ENCODE measurements at places on chromosomes 5 and 9.

DNA sequence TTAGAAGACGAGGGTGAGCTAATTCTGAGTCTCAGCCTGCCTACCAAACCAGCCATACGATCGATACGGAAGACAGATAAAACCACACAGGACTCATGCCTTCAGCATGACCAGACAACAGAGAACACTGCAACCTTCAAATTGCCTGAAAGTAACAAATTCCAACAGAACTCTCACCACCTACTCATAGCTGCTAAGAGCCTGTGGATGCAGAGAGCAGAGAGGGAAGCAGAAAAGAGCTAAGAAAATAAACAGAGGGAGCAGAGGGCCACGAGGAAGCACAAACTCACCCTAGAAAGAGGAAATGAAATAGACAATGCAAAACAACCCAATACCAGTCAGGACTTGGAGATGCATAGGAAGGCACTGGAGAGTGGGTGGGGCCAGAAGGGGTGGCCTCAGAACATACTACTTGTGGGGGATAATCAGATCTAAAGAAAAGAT is 86.7 kb upstream of the TAS2R1 start:
- DNase-seq = no peak

GRCh38 chr9:89382026-89382986 is 64.0 kb downstream of the SECISBP2 start:
- DNase-seq = no peak

GRCh38 chr5:96024683-96025475 is 63.2 kb upstream of the ELL2 start:
- no peak for DNase-seq

DNA sequence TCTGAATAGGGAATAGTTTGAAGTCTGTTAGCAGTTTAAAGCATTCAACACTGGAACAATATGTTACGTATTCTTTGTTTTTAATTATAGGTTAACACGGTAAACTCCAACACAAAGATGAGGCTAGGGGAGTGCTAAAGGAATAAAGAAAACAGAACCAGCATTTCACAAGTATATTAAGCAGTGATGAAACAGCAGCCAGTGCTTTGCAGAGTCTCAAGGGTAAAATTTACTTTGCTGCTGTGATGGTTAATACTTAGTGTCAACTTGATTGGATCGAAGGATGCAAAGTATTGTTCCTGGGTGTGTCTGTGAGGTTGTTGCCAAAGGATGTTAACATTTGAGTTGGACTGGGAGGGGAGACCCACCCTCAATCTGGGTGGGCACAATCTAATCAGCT is 30.0 kb upstream of the GSN start:
- DNase-seq = no peak

- DNase-seq = no peak
These were observed 81.5 kb upstream of the C9orf72 start for GRCh38 chr9:27654629-27655285.

GRCh38 chr5:68407311-68408239 is 192.0 kb downstream of the PIK3R1 start:
- DNase-seq = no peak

- no peak for DNase-seq
These were observed 17.0 kb downstream of the CDK5RAP2 start for GRCh38 chr9:120562861-120563443.

DNA sequence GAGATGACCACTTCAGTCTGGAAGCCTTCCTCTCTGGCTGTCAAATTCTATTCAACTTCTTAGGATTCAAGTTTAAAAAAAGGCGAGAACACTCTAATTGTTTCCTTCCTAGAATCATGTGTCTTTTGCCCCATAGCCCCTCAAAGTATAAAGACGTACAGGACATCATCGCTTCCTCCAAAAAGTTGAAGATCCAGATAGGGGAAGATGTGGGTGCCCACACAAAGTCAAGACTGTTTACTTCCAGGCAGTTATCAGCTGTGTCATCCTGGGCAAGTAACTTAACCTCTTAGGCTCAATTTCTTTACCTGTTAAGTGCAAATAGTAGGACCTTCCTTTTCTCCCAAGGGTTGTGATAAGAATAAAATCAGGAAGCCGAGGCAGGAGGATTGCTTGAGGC is 40.1 kb downstream of the PPARGC1B start:
- no peak for DNase-seq

DNA sequence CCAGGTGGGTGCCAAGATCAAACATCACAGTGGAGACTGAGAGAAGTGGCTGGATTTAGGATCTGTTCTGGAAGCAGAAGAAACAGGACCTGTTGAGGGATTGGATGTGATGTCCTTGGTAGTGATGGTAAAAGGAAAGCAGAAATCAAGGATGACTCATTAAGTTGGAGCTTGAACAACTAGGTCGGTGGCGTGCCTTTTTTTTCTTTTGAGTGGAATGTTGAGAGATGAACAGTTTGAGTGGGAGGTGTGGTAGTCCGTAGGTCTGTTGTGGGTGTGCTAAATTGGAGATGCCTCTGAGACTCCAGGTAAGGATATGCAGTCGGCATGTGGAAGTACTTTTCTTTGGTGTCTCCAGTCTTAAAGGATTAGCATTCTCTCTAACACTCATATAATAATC is 92.1 kb upstream of the IL12B start:
- no peak for DNase-seq

DNA sequence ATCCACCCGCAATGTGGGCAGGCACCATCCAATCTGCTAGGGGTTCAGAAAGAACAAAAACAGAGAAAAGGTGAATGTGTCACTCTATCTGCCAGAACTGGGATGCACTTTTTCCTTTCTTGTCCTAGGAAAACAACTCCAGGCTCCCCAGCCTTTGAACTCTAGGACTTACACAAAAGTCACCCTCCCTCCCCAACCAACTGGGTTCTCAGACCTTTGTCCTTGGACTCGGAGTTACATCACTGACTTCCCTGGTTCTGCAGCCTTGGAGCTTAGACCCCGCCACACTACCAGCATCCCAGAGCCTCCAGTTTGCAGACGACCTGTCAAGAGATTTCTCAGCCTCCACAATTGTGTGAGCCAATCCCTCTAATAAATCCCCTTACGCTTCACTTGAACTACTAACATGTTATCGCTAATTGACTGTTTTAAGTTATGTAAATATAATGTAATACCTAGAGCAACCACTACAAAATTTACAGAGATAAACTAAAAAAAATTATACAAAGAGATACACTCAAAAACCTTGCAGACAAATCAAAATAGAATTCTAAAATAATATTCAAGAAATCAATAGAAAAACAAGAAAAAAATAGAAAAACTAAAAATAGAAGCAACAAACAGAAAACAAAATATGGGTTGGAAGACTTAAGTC is 5.3 kb upstream of the UBLCP1 start:
- DNase-seq = no peak

- no peak for DNase-seq
These were observed 232.6 kb downstream of the MAST4 start for GRCh38 chr5:66828548-66829357.

- no peak for DNase-seq
These were observed 334.3 kb upstream of the TRPC7 start for GRCh38 chr5:136699651-136700050.

DNA sequence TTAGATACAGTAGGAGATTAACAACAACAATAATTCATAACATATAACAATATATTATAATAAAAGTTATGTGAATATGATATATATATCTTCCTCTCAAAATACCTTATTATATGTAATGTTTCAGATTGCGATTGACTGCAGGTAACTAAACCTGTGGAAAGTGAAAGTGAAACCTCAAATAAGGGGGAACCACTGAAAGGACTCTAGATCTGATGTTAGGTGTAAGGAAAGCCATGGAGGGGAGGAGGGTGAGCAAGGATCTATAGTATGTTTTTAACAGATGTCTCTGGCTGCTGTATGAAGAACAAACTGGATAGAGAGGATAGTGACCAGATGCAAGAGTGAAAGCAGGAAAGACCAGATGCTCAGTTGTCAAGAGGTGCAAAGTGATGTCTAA is 5.8 kb upstream of the FSTL4 start:
- DNase-seq = no peak

GRCh38 chr5:95219411-95219810 is 65.5 kb downstream of the MCTP1 start:
- no peak for DNase-seq

DNA sequence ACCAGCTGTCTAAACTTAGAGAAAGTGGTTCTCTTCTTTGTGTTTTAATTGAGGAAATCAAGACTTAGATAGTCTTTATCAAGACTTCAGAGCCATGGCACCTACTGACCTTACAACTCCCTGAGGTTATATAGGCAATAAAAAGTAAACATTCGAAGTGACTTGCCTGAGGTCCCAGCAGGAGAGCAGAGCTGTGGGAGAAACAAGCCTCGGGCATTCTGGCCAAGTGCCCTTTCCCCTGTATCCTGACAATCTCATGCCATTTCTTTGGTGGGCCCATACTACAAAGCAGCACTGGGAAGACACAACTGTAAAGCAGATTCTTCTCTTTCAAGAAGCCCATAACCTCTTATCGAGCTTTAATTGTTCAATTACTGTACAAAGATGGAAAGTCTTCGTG is 23.1 kb downstream of the FREM1 start:
- no peak for DNase-seq

DNA sequence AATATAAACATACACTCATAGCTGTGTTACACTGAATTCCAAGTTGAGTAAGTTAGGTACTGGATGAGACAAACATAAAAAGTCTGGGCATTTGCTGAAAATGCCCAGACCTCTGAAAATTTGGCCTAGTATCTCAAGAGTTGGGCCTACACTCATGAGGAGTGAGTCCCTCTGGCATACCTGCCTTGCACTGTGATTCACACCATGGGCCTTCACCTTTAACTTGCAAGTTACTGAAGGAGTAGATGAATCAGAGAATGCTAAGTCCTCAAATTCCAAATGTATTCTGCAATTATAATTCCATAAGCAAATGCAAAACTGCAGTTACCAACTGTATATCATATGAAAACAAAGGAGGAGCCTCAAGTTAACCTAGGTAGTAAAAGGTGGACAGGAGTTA is 32.3 kb upstream of the C9orf40 start:
- DNase-seq = no peak

DNA sequence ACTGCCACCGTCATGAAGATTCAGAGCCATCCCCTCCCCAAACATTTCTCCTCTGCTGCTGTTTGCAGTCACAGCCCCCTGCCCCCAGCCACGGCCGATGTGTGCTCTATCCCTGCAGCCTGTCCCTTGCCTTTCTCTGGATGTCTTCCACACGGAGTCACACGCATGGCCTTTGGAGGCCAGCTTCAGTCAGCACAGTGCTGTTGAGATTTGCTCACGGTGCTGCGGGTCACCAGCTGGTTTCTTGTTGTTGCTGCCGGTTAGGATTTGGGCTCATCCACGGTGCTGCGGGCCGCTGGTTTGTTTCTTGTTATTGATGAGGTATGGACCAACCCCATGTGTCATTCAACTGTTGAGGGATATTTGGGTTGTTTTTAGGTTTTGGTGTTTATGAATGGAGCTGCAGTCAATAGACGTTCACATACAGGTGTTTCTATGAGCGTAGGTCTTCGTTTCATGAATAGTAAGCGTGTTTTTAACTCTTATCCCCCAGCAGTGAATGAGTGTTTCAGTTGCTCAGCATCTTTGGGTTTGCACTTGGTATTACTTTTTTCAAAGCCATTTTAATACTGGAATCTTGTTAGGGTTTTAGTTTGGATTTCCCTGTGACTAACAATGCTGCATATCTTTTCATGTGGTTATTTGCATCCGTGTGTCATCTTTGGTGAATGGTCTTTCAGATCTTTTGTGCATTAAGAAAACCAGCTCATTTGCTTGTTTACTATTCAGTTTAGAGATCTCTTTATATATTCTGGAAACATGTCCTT is 57.6 kb downstream of the AHRR start:
- no peak for DNase-seq

- DNase-seq = no peak
These were observed 6.7 kb downstream of the NCBP1 start for GRCh38 chr9:97640325-97640724.

DNA sequence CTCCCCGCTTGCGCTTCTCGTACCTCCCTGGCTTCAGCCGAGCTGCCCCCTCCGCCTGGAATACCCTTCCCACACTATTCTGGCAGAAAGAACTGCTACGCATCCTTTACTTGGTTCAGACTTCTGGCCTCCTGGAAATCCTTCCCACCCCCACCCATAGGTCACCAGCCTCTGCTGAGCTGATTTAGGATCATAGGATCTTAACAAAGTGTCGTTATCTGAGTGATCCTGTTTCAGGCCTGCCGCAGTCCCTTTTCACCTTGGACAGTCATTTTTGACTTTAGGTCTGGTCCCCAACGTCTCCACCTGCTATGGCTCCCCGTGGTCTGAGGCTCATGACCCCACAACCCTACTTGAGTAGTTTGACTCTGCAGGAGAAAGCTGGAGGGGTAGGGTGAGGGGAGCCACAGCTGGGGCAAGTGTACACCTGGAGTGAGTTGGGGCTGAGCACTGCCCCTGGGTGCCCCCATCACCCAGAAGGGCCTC is 27.3 kb downstream of the EGR1 start:
- no peak for DNase-seq

DNA sequence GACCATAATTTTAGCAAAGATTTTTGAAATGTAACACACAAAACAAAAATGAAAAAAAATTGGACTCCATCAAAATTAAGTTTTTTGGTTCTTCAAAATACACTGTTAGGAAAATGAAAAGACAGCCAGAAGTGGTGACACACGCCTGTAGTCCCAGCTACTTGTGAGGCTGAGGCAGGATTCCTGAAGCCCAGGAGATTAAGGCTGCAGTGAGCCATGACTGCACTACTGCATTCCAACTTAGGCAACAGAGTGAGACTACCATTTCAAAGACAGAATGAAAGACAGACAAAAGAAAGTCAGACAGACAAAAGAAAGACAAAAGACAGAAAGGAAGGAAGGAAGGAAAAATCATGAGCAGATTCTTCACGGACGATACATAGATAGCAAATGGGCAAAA is 7.5 kb downstream of the DIAPH1 start:
- DNase-seq = no peak

- DNase-seq = no peak
These were observed 102.7 kb upstream of the IER5L start for GRCh38 chr9:129280623-129281271.

DNA sequence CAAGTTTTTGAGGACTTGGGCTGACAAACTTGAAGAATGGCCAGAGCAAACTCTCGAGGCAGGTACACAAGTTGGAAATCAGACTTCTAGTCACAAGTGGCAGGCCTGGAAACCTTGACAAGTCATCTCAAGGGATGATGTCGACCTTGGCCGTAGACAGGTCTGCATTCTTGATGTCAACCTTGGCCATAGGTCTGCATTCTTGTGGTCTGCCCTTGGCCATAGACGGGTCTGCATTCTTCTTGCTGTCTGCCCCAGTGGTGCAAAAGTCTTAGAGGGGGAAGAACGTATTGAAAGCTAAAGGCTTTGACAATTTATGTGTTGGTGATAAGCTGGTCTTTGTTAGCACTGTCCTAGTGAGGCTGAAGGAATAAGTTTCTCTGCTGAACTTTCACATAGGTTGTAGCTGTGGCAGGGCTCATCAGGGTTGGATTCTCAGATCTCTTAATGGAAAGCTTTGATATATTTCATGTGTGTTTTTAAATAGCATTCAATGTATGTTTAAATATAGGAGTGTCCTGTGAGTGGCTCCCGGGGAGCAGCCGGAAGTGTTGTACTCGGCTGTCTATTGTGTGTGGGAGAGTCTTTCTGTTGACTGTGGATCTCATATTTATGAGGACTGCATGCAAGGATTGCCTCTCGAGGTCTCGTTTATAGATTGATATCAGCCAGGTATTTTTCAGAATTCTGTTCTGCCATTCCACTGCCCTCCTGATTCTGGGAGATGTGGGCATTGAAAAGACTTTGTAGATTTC is 27.0 kb downstream of the SUB1 start:
- no peak for DNase-seq

All from GM12891 (cell line).